ENCODE measurements at places on chromosomes 1 and 21. TPM values are rescaled to one million over a fixed set of nuclear protein-coding genes. Genes with fewer than 3 reads are reported as not detected.

- DNase-seq = no peak
Observed at GRCh38 chr1:207286786-207287468, 34.6 kb upstream of the CD55 start.

The KPRP gene
- polyA plus RNA-seq = not detected

- DNase-seq = no peak
Observed at GRCh38 chr1:42670425-42670824, 11.8 kb upstream of the YBX1 start.

DNA sequence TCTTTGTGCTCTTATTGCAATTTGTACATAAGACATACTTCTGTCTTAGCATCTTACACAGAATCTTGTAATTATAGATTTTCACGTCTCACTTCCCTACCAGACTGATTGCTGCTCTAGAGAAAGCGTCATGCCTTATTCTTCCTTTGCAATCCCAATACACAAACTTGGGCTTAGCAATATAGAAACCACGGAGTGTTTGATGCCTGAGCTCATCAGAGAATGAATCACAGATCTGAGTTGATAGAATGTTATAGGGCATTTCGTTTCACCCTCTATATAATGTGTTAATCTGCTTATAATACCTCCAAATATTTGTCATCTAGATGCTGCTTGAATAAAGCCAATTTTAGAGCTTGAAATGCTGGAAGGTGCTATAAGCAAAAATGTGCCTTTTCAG is 6.6 kb downstream of the FMO1 start:
- DNase-seq = no peak

GRCh38 chr1:103120981-103121380 is 12.7 kb upstream of the COL11A1 start:
- no peak for DNase-seq

The TMEM269 gene
- not detected for polyA plus RNA-seq

- no peak for DNase-seq
Observed at GRCh38 chr1:229538945-229539344, 19.6 kb downstream of the ABCB10 start.

DNA sequence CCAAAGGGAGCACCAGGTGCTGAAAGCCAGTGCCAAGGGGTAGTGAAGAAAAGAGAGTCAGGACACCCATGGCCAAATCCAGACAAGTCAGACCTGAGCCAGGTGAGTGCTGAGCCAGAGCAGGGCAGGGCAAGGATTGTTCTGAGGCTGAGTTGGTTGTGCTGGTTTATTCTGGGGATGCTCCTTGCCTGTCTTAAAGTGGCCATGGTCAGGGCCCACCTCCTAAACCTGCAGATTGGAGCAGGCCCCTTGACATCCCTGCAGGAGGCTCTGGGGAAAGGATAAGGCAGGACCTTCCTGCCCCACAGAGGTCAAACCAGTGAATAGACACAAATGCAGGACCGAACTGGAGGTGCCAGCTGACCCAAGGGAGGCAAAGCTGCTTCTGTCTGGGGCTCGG is 138.4 kb downstream of the HIVEP3 start:
- no peak for DNase-seq

GRCh38 chr1:116666187-116667077 is 1.1 kb downstream of the IGSF3 start:
- no peak for DNase-seq

DNA sequence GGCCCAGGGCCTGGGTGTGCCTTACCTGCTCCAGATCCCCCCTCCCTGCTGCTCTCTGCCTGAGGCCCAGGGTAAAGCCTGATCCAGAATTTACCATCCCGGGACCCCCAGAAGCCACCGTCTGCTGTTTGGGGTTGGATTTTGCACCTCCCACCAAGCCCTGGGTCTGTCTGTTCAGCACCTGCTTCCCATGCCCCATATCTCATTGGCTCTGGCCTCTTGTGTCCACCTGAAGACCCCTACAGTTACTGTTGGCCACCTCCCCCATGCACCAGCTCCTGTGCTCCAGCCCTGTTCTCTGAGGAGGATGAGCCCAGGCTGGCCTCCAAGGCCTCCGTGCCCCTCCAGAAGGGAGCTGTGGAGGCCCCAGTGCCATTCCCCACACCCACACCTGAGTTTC is 113.9 kb downstream of the GRIK3 start:
- no peak for DNase-seq

DNA sequence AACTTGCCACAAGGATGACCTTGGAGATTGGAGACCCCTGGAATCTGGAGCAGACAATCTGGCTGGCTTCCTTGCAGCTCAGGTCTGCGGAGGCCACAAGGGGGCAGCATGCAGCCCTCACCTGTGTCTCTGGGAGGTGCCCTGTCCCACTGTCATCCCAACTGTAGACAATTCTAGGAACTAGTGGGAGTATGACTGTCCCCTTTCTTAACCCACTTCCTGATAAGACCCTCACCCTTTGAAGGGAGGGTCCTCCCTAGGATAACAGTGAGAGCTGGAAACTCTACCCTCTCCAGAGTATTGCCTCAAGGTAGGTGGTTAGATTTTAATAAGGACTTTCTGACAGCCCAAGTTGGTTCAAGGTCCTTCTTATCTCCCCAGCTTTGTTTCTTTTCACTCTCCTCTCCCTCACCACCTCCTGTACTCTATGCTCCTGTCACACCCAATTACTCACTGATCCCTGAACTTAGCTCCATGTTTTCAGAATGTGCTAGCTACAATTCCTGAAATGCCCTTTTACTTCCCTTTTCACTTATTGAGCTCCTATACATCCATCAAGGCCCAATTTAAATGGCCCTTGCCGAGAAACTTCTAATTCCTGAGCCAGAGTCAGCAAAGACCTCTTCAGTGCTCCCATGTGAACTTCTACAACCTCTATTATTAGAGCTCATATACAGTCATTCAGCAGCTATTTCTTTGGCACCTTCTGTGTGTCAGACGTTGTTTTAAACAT is 9.2 kb upstream of the KCNQ4 start:
- peak; percentile 53 for DNase-seq

DNA sequence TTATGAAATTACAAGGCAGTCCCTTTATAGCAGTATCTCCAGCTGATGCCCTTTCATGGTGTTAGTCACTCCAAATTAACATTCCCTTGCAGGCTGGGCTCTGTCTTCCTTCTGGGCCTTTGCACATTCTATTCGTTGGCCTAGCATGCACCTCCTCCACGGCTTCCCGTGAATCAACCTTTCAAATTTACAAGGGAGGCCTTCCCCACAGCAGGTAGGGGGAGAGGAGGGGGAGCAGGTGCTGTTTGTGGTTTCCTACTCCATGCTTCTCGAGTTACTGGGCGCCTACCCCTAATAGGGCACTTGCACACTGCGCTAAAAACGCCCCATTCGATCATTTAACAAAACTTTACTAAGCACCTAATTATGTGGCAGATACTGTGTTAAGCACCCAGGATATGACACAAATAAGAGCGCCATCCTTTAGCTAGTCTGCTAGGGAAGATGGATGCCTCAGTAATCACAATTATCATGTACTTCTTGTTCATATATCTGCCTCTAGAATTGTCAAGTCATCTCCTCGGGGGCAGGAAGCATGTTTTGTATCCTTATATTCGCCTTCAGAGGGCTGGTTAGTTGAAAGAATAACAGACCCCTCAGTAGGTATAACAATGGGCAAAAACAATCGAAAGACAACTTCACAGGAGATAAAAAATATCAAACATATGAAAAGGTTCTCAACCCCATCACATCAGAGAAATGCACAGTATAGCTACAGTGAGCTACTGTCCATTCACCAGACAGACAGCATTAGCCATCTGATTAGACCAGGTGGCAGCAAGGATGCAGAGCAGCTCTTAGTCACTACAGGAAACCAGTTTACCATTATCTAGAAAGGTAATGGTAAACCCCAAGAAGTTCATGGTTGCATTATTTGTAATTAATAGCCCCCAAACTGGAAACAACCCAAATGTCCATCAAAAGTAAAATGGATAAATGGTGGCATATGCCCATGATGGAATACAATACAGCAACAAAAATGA is 1.7 kb upstream of the ADAR start:
- no peak for DNase-seq

DNA sequence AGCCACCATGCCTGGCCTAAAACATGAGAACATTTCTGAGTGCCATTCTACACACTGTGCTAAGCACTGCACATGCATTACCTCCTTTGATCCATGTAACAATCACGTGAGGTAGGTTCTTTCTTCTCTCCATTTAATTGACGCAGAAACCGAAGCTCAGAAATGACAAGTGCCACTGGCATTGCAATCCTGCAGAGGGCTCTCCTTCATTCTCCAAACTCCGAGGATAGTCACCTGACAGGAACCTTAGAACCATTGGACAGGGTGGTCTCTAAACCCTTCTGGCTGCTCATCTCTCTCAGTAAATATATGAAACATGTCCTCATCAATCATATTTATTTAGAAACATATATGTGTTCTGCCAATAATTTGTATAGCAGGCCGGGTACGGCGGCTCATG is 167.1 kb upstream of the JUN start:
- DNase-seq = no peak

DNA sequence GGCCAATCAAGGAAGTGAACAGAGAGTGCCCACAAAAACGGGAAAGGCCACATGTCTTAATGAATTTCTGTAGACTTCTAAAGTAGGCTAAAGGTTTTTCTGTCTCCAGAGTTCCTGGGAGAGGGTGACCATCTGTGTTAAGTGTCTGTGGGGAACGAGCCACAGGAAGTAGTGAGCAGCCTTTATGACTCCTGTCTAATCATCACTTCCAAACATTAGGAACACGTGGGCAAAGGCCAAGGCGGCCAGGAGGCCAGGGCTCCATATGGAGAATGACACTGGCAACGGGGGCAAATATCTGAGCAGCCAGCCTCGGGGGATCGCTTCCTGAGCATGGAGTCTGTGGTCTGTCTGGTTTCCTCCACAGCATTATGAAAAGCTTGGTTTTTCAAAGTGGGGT is 7.1 kb downstream of the FAM89A start:
- DNase-seq = no peak

DNA sequence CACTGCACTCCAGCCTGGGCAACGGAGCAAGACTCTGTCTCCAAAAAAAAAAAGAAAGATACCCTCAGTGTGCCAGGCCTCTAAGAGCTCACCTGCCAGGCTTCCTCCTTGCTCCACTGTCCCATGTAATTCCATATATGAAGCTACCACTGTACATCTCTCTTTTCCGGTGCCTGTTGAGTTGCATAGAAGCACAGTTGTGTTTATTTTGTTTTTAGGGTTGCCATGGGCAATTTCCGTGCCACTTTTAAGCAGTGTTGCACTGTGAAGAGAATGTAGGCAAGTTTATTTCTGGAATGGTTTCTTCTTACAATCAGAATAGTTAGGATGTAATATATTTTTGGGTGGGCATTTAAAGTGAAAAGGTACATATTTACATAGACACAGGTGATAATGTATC is 23.3 kb downstream of the MR1 start:
- no peak for DNase-seq

The RNF223 gene
- polyA plus RNA-seq = not detected

The LEPR gene
- polyA plus RNA-seq = 2.3 TPM

All from heart left ventricle (tissue), 16 donors.